HepG2 (cell line): ENCODE measurements at places on chromosomes 3 and 15.

DNA sequence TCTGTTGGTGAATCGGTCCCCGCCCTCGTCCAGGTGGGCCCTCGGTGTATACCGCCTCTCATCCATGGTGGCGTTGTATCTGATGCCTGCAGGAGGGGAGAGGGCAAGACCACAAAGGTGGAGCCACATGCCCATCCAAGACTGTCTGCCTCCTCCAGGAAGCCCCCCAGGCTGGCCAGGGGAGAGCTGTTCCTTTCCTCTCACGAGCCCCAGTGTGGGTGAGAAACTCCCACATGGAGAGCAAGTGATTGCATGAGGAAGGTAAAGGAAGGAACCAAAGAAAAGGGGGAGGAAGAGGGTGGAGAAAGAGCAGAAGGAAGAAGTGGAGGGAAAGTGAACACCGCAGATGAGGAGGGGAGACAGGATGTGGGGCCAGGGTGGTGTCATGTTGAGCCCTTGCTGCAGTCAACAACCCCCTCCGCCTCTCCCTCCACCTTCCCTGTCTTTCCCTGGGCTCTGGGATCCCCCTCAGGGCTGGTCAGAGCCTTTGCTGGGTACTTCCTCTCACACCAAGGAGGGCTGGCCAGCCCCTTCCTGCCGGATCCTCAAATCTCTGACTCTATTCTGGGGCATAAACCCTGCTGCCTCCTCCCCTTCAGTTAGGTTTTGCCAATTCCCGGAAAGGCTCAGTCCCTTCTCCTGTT is 49.3 kb downstream of the FEM1B start:
- DNase-seq = no peak

DNA sequence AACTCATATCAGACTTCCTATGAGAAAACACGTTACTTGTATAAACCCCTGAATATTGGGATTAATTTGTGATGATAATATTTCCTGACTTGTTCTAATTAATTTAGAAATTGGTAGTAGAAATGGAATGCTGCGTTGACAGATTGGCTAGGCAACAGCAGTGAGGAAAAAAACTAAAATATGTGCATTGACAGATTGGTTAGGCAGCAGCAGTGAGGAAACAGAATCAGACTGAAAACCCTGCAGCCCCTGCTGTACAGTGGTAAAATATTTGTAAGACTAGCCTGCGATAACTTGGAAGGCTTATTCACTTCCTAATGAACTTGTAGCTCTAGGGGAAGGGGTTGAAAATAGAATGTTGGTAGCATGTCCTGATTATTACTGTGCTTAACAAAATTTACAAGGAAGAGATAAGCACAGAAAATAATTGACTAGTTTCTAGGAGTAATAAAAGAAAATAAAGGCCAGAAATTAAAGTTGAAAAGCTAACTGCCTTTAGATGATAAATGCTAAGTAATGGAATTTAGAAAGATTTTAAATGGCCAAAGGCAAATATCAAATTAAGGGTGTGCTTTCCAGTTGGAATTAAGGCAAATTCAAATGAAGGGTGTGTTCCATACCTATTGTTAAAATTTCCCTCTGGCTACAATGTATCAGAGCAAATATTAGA is 29.9 kb upstream of the IL16 start:
- DNase-seq = no peak

DNA sequence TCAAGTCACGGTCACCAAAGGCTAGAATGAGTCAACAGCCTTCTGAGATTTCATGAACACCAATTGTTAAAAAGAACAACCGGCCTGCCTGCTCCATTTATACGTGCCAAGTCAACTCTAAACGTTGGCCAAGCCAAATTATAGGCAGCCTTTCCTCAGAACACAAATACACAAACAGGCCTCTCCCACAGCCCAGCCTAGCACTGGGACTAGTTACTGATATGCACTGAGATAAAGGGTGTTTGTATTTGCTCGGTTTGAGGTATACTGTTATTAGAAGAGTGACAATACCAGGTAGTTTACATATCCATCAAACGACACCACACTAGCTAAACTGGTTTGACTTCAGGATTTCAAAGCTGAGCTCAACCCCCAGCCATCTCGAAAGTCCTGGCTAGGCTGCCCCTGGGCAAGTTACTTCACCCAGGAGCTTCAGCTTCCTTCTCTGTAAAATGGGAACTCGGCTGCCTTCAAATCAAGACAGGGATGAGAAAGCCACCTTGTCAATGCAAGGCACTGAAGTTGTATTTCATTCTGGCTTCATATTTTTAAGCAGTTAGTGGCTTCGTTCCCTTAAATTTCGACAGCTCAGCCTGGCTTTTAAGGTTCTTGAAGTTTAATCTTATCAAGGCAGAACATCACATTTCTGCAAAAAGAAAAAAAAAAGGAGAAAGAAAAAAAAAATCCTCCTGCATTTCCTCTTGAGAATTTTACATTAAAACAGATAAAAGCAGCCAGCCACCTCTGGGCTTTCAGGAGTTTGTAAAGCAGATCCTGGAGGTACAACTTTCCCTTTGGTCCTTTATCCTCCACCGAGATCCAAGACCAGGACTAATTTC is 4.0 kb downstream of the TLE3 start:
- DNase-seq = no peak

DNA sequence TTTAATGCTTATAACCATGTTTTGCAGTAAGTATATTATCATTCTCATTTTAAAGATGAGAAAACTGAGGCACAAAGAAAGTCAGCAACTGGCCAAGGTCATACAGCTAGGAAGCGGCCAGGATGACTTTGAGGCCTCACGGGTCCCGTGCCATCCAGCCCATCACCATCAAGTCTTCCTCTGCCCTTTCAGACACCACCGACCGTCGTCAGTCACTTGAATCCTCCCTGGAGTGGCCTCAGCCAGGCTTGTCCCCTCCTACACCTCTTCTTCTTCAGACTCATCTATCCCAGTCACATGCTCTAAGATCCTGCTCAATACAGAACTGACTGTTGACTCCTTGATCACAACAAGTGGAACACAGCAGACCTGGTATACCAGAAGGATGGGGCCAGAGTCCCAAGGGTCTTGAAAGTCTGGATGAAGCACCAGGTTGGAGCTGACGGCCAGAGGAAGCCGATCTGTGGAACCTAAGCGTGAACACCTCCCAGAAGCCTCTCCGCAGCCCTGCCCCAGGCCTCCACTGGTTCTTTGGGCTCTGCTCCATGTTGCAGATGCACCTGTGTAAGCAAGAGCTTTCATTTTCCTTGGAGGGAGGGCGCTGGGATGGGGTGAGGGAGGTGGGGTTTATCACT is 22.1 kb downstream of the ITGA11 start:
- DNase-seq = no peak

- no peak for DNase-seq
These were observed 742 bp downstream of the PLA2G4F start for GRCh38 chr15:42155546-42156242.

DNA sequence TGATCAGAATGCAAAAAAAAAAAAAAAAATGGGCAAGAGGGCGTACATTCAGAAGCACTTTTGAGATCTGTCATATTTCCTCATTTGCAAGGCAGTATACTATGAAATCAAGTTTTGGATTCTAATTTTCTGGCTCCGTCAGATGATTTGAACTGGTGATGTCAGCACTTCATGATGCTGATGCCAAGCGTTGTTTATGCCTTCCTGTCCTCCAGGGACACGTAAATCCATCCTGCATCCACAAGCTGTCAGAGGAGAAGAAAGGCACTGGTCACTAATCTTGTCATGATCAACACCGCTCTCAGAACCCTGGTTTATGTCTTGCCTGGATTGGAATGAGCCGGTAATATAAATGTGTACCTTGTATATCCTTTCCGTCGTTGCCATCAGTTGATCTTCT is 152.1 kb upstream of the EPHA3 start:
- no peak for DNase-seq

- no peak for DNase-seq
These were observed 305.0 kb upstream of the SLCO3A1 start for GRCh38 chr15:91548549-91548948.

- no peak for DNase-seq
These were observed 253.3 kb downstream of the FAM43A start for GRCh38 chr3:194938845-194939531.

- no peak for DNase-seq
These were observed 56.1 kb upstream of the PIAS1 start for GRCh38 chr15:67997996-67998395.

GRCh38 chr3:47908744-47909143 is 105.8 kb downstream of the DHX30 start:
- no peak for DNase-seq

- no peak for DNase-seq
These were observed 43.7 kb upstream of the TIPARP start for GRCh38 chr3:156630773-156631093.
